ENCODE measurements at places on chromosomes 11 and 22.

DNA sequence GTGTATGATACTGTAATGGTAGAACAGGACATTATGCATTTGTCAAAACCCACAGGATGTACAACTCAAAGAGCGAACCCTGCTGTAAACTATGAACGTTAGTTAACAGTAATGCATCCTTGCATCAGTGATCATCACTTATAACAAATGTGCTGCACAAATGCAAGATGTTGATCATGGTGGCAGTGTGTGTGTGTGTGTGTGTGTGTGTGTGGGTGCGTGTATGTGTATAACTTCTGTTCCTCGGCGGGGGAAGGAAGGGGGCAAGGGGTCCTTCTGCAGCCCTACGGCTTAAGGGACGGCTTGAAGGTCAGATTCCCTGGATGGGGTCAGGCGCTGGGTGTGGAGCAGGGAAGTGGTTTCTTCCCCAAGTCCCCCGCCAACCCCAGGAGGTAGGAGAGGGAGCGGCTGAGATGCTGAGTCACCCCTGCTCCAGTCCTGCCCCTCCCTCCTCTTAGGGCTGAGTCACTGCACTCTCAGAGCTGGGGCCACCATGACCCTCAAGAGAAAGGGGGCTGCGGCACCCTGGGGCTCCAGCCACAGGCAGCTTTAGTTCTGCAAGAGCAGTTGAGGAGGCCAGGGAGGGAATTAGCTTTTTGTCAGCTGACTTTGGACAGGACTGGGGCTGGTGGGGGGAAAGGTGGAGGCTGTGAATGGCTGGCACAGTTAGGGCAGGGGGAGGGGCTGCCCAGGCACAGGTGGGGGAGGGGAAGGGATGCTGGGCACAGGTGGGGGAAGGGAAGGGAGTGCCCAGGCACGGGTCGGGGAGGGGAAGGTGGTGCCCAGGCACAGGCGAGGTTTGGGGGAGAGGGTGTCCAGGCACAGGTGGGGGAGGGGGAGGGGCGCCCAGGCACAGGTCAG lies 8.8 kb upstream of the CTSD start:
- DNase-seq: peak; percentile 96

GRCh38 chr22:49569286-49570031 lies 258.2 kb downstream of the BRD1 start:
- DNase-seq: no peak

DNA sequence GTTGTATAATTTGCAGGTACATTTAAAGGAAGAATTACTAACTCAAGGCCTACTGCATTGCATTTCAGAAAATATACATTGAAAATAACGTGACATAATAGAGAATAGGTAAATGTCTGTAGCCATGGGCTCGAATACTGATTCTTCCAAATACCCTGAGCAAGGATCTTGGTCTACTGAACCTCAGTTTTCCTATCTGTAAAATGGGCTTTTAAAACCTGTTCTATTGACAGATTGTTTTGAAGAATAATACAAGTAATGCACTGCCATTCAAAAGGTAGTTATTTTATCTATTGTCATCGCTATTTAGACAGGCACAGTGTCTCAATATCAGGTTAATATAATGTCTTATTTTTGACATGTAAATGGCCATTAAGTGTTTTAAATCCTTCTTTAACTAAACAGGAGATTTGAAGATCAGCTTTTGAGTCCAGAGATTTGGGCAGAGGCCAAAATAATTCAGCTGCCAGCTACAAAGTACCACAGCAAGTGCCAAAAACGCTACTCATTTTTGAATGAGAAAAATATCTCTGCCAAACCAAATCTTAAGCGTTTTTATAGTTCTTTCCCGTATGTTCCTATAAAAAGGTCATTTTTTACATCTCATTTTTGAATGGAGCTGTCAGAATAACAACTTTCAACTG lies 56.7 kb downstream of the CTSC start:
- DNase-seq: no peak

DNA sequence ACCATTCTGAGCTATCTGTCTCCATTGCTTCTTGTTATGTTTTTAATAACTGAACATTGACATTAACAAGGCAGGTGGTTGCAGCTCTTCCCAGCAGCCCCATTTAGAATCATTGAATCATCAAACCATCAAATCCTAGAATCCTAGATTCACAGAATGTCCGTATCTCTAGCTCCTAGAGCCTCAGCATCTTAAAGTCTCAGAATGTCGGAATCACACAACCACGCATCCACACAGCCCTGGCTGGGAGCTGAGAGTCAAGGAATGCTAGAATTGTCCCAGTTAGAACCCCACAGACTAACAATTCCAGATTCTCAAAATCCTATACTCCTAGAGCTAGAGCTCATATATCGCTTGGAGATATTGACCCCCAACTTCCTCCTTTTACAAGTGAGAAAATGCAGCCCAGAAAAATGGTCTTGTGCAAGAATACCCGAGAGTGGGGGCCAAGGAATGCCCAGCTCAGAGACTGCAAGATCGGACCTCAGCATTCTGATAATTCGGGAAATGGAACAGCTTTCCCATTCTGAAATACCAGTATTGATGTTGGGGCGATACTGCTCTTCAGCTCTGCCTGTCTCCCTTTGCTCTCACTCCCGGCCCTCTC lies 38.8 kb downstream of the PDE2A start:
- DNase-seq: no peak

DNA sequence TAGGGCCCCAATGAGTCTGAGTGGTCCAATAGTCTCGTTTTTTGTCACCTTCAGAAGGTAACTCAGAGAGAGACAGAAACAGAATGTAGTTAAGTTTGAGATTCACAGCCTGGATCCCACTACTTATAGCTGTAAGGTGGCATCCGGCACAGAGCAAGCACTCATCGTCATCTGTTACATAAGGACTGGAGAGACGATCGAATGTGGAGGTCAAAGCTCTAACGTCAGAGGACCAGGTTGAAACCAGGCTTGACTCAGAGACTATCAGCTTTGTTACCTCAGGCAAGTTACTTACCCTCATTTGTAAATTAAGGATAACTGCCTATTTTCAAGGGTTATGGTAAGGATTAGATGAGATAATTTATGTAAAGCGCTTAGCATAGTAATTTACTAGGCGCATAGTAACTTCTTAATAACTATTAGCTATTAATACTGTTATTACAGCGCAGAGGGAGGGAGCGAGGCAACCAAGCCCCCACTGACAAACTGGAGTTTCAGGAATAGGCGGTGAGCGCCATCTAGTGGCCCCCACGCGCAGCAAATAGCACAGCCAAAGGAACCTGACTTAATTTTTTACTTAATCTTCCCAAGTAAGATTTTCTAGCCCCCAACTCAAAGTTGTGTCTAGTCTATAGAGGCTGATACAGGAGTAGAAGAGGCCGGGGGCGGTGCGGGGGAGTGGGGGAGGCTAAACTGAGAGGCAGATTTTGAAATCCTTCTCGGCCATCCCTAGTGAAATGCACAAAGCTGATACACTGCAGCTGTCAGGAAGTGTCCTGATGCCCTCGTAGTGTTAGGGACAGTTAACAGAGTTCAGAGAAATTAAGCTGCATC lies 29.0 kb upstream of the API5 start:
- DNase-seq: peak; percentile 27

DNA sequence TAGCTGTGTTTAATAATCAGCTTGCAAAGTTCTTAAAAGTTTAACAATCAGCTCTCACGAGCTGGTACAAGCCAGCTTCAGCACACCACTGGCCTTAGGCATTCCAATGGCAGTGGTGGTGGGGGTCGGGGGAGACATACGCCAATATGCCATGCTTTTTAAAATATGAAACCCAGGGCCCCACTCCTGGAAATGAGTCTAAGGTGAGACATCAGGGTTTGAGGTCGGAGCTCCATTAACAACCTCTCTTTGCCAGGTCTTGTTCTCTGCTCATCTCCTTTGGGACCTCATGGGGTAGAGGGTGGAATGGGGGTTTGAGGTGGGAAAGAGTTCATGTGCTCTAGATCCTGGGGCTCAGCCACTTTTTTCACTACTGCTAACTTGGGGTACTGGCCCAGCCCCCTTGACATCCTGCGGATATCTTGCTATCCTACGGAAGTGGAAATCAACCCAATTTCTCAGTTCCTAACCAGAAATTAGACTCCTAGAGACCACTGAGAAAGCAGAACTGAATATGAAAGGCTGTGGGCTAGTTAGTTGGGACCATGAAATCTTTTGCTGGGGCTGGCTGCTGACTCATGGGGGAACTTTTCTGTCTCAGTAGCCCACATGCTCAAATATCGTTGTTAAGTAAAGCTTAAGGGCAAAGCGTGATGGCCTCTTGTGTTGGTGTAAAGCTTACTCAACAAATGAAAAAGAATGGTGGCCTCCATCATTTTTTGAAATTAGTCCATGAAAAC lies 90.1 kb downstream of the PDHX start:
- peak; percentile 14 for DNase-seq

- DNase-seq: no peak
These were observed 71.8 kb downstream of the PHF21A start for GRCh38 chr11:46049325-46049897.

DNA sequence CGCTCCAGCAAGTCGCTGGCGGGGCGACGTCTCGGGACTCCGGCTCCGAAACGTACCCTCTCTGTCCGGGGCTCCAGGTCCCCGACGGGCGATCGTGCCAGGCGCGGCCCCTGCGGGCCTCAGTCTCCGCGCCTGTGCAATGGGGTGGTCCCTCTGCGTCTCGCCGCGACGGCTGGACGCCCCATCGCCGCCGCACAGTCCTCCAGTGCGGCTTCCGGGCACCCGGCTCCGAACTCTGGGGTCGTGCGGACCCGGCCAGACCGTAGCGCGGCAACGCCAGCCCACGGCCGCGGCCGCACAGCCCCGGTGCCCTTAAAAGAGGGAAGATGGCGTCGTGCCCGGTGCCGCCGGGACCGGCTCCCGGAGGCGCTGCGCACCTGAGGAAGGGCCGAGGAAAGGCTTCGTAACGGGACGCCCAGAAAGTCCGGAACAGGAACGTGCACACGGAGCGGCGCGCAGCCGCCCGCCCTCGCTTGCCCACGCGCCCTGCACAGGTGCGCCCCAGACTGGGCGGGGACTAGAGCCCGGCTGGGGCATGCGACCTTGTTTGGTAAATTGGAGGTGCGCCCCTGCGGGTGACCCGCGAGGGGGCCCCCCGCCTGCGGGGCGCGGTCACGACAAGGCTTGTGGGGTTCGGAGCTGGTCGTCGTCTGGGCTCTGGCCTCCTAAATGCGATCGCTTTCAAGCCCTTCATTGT lies 525 bp downstream of the BIK start:
- no peak for DNase-seq

- no peak for DNase-seq
These were observed 50.8 kb downstream of the PISD start for GRCh38 chr22:31611061-31611760.

DNA sequence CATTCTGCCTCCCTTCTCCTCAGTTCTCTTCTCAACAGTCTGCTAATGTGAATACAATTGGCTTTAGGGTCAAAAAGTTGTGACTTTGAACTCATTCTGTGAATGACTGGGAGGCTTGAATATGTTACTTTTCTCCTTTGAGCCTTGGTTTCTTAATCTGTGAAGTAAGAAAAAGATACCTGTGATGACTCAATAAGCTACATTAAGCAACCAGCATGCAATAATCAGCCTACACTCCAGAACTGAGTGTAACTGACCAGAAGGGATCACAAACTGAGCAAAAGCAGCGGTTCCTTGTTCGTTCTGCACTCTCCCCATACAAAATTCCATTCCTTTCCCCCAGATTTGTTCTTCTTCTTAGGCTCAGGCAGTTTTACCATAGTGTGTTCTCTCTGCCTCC lies 23.4 kb downstream of the ZNF202 start:
- DNase-seq: no peak

All from fibroblast of skin of right biceps (primary cell).